ENCODE measurements at places on chromosomes 16 and 17.

DNA sequence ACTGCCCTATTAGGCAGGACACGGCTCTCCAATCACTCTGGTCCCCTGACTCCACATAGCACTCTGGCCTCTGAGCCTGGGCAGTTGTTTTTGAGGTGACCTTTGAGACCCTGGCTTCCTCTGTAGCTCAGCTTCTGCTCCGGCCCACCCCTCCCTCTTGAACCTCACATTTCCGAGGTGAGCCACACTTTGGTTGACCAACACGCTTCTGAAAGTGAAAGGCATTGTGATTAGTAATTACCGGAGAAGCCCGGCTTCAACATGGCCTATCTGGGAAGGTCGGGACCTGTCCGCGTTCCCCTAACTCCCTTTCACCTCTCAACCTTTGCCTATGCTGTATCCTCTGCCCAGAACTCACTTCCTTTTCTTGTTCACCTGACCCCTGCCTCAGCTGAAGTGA is 10.3 kb upstream of the ITGAX start:
- DNase-seq, result no peak

GRCh38 chr17:29045734-29046472 is 3.0 kb downstream of the PIPOX start:
- DNase-seq, result no peak

DNA sequence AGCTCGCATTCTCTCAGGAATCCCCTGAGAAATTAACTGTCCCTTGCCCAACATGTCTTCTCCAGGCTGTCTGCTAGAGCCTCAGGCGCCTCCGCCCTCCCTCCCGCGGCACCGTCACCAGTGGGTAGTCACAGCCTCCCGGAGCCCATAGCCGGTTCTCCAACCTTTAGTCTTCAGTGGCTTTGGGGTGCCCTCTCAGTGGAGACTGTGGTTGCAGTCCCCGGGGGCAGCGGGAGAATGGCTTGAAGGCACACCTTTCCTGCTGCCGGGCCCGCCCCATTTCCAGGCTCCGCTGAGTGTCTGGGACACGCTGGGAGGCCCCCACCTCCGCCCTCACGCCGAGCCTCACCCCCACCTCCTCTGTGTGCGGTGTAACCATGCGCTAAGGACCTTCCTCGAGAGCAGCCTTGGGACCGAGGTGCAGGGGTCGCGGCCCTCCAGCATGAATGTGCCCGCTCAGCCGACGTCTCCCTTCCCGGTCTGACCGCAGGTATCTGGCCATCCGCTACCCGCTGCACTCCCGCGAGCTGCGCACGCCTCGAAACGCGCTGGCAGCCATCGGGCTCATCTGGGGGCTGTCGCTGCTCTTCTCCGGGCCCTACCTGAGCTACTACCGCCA is 1.7 kb downstream of the GALR2 start:
- no peak for DNase-seq

DNA sequence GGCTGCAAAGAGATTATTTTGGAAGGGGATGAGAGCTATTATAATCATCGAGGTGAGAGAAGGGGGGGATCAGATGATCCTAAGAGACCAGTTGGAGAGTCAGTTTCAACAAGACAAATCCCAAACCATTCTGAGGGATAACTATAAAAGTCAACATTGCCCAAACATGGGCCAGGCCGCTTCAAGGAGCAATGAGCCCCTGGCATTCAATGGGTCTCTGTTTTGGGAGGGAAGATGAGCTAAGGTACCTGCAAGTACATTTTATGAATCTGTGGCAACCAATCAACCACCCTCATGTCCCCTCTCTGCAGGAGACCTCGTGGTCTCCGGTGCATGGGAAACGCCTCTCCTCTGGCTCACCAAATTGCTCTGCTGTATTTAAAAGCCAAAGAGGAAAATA is 209.9 kb upstream of the C16orf82 start:
- no peak for DNase-seq

- DNase-seq, result no peak
Observed at GRCh38 chr16:10309271-10309932, 76.5 kb upstream of the ATF7IP2 start.

DNA sequence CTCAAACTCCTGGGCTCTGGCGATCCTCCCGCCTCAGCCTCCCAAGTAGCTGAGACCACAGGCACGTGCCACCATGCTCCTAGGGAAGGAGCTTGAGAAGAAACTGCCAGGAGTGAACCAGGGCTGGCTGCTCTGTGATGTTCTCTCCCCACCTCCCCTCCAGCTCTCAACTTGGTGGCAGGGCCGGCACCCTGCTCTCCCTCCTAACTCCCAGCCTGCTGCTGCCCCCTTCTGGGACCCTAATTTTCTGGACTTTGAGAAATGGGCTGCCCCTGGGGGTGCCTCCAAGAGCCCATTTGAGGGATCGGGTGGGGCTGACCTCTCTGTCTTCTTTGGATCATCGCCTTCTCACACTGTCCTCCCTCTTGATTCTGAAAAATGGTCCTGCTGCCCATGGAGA is 14.9 kb upstream of the STAT3 start:
- peak; percentile 82 for DNase-seq

- DNase-seq, result no peak
Observed at GRCh38 chr16:47562366-47562765, 101.2 kb downstream of the PHKB start.

GRCh38 chr16:58433569-58433951 is 41.3 kb downstream of the GINS3 start:
- peak; percentile 44 for DNase-seq

GRCh38 chr16:31916056-31916488 is 42.5 kb downstream of the ZNF267 start:
- DNase-seq, result no peak

DNA sequence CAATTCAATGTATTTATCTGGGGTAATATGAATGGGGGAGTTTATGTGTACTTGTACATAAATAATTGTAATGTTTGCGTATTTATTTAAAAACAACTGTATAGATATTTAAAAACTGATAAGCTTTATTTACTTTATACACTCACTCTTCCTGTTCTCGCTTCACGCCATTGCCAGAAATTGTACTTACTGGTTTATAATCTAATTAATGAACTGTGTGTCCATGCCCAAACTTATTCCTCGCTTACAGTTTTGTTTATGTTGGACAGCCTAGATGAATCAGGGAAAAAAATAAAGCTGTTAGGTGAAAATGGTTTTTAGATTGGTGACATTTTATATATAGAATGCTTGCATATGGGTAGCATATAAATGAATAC is 30.8 kb downstream of the AATF start:
- DNase-seq, result no peak

DNA sequence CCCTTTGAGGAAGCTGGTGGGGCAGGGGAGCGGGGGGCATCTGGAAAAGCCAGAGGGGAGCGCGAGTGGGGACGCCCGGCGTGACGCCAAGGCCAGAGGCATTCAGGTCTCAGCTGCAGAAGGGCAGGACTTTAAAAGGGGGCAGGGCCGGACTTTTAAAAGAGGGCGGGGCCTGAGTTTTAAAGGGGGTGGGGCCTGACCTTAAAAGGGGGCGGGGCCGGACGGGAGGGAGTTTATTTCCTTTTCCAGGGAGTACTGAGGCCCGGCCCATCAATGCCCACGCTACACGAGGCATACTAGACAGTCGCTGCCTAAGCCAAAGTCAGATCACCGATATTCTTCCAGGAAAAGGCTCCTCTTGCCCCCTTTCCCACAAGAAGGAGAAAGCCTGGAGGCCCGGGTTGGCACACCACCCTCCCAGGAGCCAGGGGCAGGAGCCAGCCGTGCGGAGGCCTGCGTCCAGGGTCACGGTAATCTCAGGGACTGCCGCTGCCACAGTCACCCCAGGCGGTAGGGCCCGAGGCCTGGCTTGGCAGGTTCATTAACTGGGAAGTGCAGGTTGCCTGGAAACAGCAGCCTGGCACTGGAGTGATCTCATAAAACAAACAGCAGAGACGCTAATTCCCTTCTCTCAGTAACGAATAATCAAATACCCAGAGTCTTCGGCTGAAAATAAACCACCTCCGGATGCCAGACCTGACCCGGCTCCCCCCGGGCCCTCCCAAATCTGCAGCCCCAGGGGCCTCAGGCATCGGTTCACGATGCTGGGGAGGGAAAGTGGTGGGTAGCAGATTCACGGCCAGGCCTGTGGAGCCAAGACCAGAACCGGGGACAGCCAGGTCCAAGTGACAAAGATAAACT is 90.7 kb downstream of the TIMM22 start:
- peak; percentile 49 for DNase-seq
